ENCODE measurements at places on chromosomes 12 and 14.

- peak; percentile 24 for DNase-seq
Observed at GRCh38 chr14:22303589-22304195, 285.3 kb downstream of the DAD1 start.

GRCh38 chr14:69666690-69667211 lies 55.4 kb downstream of the SUSD6 start:
- no peak for DNase-seq

DNA sequence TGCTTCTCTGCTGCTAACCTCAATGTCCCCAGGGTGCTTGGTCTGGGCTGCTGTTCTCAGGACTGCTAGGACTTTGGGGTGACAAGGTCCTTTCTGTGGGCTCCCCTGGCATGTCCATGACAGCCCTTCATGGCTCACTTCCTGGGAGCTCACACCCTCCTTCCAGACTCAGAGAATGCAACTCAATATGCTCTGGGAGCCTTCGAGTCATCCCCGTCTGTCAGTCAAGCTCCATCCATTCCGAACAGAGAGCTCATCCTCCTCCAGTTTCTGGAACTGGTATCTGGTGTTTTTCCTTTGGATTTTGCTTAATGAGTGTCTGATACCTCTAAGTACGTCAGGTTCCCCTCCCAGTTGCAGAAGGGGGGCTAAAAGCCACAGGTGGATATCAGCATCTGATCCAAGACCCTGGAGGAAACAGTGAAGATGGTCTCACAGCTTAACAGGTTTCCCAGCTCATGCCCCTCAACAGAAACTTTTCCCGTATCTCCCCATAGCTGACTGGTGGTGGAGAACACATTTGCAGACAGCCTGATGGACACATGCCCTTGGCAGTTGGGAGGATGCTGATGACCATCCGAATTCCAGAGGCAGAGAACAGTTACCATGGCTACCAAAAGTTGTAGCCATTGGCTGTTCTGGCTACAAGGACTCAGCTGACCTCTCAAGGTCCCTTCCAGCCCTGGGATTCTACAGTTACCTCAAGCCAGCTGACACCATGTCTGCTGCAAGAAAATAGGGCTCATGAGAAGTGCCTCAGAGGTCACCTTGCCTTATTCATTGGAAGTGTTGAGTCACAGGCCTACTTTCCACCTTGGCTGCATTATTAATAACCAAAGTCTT lies 9.5 kb upstream of the RAB35 start:
- no peak for DNase-seq

- no peak for DNase-seq
Observed at GRCh38 chr12:953776-954175, 4.3 kb upstream of the RAD52 start.

GRCh38 chr14:63027719-63028118 lies 17.5 kb downstream of the KCNH5 start:
- DNase-seq, result no peak

- DNase-seq, result no peak
Observed at GRCh38 chr12:27966870-27967269, 5.7 kb downstream of the PTHLH start.

DNA sequence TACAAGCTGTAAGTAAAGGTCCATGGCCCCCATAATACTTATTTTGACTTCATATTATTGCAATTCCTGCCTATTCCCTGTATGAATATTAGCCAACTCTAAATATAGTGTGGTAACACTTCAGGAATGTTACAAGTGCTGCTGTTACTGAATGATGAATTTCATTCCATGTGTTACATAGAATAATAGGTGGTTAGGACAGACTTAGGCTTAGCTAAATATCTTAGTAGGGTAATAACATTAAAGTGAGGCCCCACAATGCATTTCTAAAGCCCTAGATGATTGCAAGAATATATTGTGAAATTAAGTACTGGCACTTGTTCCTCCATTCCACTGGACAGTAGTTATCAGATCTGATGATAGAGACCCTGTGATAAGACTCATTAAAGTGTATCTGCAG lies 182.7 kb downstream of the PCNX1 start:
- no peak for DNase-seq
